ENCODE measurements at places on chromosomes 6 and 20.

GRCh38 chr6:15386110-15386755, 140.4 kb downstream of the JARID2 start:
- no peak for DNase-seq

DNA sequence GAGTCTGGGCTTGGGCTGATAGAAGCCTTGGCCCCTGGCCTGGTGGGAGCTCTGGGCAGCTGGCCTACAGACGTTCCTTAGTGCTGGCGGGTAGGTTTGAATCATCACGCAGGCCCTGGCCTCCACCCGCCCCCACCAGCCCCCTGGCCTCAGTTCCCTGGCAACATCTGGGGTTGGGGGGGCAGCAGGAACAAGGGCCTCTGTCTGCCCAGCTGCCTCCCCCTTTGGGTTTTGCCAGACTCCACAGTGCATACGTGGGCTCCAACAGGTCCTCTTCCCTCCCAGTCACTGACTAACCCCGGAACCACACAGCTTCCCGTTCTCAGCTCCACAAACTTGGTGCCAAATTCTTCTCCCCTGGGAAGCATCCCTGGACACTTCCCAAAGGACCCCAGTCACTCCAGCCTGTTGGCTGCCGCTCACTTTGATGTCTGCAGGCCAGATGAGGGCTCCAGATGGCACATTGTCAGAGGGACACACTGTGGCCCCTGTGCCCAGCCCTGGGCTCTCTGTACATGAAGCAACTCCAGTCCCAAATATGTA, 957 bp upstream of the VEGFA start:
- peak; percentile 66 for DNase-seq

GRCh38 chr6:753486-753885, 60.5 kb upstream of the EXOC2 start:
- no peak for DNase-seq

DNA sequence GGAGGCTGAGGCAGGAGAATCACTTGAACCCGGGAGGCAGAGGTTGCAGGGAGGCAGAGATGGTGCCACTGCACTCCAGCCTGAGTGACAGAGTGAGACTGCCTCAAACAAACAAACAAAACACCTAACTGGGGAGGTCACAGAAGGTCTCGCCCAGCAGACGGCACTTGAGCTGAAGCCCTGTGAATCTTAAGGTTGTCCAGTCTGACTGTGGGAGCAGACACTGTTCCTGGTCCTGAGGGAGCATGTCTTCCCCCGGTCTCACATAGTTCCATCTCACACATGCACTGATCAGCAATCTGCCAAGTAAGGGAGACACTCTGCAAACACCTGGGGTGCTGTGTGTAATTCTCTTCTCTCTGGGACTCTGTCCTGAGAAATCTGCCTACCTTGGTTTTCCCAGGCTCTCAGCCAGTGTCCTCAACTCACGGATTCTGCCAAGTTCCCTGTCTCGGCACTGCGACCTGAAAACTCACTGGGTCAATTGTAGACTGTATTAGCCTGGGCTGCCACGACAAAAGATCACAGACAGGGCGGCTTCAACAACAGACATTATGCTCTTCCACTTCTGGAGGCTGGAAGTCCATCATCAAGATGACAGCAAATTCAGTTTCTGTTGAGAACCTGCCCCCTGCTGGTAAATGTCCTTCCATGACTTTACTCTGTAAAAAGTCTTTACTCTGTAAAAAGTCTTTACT, 94.3 kb downstream of the JPH2 start:
- no peak for DNase-seq

DNA sequence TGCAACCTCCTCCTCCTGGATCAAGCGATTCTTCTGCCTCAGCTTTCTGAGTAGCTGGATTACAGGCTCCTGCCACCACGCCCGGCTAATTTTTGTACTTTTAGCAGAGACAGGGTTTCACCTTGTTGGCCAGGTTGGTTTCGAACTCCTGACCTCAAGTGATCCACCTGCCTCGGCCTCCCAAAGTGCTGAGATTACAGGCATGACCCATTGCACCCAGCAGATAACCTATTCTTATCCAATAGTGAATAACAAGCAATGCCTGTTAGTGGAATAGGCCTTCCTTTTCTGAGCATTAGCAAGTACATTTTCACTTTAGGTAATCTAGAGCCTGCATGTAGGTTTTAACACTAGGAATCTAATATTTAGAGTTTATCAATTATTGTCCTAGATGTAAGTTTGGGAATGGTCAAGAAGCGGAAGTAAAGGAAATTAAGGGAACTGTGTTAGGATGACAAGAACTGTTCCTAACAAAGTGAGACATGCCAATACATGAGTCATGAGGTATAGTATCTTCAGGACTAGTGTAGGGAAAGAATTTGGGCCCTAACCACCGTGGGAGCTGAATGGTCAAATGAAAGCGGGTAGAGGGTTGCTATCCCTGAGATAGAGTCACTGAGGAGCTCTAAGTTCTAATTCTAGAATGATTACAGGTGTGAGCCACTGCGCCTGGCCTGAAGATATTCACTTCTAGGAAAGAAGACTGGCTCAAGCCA, 15.0 kb downstream of the BLTP3A start:
- no peak for DNase-seq

- no peak for DNase-seq
Measured at GRCh38 chr6:105136431-105137350, 43.1 kb downstream of the POPDC3 start.

DNA sequence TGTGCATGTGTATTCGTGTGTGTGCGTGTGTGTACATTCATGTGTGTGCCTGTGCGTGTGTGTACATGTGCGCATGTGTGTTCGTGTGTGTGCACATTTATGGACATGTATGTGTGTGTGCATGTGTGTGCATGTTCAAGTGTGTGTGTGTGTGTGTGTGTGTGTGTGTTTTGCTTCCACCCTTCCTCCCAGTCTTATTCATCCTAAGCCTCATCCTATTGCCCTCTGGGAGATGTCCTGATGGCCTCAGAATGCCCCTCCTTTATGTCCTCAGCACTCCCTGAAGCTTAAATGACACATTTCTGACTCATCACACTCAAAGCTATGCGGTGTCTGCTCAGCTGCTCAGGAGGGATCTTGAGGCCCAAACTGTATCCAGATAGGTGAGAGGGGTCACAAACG, 76.6 kb upstream of the CCDC167 start:
- no peak for DNase-seq

- no peak for DNase-seq
Measured at GRCh38 chr6:170093276-170093657, 197.6 kb downstream of the DLL1 start.

GRCh38 chr20:48986899-48987298, 59.2 kb upstream of the CSE1L start:
- no peak for DNase-seq

GRCh38 chr6:75800708-75801505, 51.9 kb downstream of the MYO6 start:
- DNase-seq, result no peak

GRCh38 chr6:157574851-157575424, 193.9 kb downstream of the ZDHHC14 start:
- DNase-seq, result no peak

- DNase-seq, result no peak
Measured at GRCh38 chr6:55131616-55132015, 42.7 kb upstream of the HCRTR2 start.
